DMS79 treated with DMSO at 0.1 percent for 48 hours (cell line): ENCODE measurements at places on chromosomes 6 and 20.

DNA sequence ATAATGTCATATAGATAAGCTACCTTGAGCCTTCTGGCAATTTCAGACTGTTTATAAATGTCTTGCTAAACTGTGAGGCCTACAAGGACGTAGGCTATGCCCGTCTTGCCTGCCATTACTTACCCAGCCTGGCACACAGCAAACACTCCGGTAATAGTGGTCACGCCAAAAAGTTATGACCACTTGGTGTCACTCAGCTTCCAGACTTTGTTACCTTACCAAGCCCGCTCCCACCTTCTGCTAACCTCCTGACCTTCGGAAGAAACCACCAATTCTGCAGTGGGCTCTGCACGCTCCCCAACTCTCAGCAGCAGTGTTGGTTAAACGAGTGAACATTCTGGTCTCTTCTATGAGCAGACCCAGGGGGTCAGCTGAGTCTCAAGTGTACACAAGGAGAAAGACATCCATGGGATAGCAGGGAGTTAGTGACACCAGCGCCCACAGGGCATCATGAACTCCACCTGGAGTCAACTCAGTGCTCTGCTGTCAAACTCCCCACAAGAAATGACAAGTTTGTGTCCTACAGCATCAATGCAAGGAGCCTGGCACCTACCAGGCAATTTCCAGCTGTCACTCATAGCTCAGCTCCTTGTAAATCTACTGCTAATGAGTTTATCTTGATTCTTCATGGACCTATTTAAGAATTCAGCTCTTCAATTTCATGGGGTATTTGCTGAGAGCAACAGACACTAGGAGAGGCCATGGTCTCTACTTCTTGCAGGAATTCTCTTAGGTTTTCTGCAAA, 119.9 kb downstream of the TTLL2 start:
- DNase-seq = no peak

- no peak for DNase-seq
Measured at GRCh38 chr20:57919049-57919448, 209.2 kb upstream of the PMEPA1 start.

- no peak for DNase-seq
Measured at GRCh38 chr20:45372646-45373352, 5.3 kb downstream of the TP53TG5 start.

GRCh38 chr6:143485967-143486366, 25.6 kb downstream of the FUCA2 start:
- no peak for DNase-seq

- DNase-seq = no peak
Measured at GRCh38 chr6:56036916-56037600, 161.7 kb upstream of the BMP5 start.

GRCh38 chr6:111844921-111845320, 28.3 kb downstream of the FYN start:
- no peak for DNase-seq

GRCh38 chr20:42836339-42836738, 353.4 kb downstream of the PTPRT start:
- DNase-seq = peak; percentile 78

DNA sequence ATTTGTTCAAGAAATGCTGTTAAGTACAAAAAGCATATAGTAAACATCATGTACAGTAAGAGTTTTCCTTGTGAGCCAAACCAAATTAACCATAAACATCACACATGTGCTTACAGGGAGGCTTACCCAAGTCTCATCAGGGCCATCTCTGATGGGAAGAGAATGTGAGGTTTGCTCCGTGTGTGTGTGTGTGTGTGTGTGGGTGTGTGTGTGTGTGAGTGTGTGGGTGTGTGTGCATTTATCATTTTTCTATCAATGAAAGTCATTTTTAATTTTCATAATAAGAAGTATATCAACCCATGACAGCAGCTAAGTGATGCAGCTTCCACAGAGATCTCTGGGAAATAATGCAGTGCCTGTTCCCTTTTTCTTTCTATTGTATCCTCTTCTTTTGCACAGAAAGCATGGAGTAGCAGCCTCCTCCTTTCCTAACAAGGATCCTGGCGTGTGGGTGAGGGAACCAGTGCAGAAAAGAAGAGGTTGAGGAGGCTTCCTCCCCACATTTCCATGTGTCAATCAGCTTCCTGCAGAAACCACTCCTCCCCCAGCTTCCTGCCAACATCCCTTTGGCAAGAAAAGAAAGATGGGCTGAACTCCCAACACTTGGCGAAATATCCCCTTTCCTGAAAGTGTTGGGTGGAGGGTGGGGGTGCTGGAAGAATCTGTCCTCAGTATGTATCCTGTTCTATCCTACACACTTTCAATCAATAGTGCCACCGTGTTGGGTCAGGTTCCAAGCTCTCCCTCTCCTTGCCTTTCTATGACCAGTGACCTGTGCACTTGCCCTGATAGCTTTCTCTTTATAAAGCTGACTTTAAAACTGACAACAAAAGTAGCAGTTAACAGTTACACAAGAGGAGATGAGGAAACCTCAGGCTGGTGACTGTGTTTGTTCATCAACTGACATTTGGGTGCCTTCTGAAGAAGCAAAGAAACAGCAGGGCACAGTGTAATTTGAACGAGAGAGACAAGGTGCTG, 251.8 kb upstream of the CITED2 start:
- DNase-seq = no peak

DNA sequence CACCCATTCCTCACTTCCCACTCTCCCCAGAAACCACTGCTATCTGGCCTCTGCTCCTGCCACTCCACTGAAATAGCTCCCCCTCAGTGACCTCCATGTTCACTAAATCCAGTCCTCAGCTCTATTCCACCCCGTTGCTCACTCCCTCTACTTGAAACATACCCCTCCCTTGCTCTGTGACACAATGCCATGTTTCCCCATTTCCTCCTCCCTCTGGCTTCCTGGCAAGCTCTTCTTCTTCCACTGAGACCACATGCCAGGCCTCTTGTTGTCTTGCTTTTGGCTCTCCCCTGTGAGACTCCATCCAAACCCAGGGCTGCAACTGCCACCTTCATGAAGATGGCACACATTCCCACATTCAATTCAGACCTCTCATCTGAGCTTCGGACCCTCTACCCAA, 13.9 kb downstream of the TMEM151B start:
- DNase-seq = no peak

DNA sequence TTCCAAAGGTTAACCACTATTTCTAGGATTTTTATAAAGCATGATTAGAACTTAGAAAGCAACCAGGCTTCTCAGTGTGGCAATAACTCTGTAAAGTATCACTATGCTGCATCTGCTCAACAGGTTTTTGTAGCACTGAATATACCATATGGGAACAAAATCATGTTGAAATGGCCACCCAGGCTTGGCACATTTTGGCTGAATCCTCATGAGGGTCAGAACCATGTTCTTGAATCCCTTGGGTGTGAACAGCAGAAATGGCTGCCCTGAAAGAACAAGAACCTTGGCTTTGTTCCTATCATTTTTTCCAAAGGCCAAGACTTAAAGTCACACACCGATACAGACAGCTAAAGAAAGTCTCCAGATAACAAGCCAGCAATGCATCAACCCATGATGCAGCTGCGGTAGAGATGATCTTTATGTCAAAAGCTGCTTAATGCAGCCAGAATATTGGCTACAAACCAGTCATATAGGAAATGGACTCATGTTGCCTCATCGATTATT, 283.0 kb upstream of the NOX3 start:
- DNase-seq = no peak

DNA sequence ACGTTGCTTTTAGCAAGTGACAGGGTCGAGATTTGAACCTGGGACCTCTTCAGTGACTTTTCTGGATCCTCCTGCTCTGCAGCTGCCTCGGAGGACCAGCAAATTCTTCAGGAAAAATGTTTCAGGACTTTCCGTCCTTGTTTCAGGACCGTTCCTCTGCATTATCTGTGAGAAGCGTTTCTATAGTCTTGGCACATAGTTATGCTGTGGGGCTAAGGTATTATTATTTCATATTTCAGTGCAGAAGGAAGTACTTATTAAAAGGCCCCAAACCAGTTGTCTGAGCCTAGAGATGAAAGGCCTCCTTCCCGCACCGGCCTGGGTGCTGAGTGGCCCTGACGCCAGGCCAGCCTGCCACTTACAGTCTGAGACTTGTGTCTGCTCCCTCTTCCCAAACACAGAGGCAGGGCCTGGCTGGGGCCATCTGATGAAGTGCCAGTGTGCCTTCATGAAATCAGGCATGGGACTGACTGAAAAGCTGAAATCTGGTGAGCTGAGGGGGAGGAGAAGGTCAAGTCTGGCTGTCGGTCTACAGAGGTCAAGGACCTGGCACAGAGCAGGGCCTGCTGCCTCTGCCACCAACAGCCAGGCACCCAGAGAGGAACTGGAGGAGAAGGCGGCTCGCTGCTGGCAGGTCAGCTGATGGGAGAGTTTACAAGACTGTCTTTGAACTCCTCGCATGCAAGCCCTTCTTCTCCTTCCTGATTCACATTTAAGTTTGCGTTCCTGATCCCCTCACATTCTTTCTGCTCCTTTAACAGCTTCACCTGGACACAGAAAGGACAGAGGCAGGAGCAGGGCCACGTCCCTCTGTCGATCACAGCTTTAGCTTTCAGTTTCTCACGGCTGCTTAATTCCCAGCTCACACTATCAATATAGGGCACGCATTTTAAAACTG, 8.9 kb upstream of the QKI start:
- no peak for DNase-seq

DNA sequence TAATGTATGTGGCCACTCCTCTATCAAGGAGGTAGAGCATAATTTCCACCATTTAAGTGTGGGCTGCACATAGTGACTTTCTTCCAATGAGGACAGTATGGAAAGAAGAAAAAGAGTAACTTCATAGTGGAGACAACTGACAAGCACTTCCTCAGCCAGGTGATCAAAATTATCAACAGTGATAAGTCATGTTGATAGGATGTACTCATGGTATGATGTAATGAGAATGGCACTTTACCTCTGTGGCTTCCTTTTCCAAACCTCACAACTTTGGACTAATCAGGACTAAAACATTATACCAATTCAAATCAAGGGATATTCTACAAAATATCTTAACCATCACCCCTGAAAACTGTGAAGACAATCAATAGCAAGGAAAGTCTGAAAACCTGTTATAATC, 302.3 kb upstream of the CITED2 start:
- DNase-seq = no peak

GRCh38 chr6:18189196-18189595, 34.0 kb downstream of the KDM1B start:
- DNase-seq = no peak

- DNase-seq = peak; percentile 83
Measured at GRCh38 chr6:33788694-33789549, at the start of gene LEMD2. Gene LEMD2, minus strand, starts transcription at chr6:33789130. Its CDS starts 14 bp downstream, at chr6:33789116.

DNA sequence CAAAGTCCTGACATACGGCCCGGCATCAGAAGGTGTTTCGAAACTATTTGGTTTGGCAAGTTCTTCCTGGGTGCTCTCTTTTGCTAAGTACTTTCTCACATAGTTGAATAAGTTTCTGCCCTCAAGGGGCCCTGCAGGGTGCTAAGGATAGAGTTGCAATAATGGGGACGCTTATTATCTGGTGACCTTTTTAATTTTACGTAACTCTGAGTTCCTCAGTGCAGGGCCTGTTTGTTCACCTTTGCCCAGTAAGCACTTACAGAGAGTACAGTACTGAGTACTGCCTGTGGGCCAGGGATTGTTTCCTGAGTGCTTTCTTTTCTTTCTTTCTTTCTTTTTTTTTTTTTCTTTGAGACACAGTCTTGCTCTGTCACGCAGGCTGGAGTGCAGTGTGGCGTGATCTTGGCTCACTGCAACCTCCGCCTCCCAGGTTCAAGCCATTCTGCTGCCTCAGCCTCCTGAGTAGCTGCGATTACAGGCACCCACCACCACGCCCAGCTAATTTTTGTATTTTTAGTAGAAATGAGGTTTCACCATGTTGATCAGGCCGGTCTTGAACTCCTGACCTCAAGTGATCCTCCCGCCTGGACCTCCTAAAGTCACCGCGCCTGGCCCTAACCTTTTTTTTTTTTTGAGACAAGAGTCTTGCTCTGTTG, 4.5 kb upstream of the PXMP4 start:
- DNase-seq = no peak

- no peak for DNase-seq
Measured at GRCh38 chr6:24600903-24601302, 45.1 kb downstream of the KIAA0319 start.

GRCh38 chr6:149230712-149231460, 86.6 kb upstream of the TAB2 start:
- no peak for DNase-seq

- DNase-seq = no peak
Measured at GRCh38 chr6:157747370-157747769, 75.7 kb upstream of the SNX9 start.

DNA sequence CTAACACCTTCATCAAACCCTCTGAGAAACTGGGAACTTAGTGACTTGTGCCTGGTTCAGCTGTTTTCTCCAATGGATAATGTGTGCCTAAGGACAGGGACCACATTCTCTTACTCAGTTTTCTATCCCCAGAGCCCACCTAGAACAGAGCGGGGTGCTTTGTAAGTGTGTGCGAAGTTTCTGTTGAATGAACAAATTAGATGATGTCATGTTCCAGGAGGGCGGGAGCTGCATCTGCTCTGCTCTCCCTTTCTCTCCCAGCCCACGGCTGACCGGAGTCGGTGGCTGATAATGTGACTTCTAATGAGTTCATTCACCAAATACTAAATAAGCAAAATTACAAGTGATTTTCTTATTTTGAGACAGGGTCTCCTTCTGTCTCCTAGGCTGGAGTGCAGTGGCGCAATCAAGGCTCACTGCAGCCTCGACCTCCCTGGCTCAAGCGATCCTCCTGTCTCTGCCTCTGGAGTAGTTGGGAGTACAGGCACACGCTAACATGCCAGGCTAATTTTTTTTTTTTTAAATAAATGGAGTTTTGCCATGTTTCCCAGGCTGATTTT, 60.7 kb upstream of the FNDC1 start:
- DNase-seq = no peak

GRCh38 chr6:51855310-51856082, 231.9 kb downstream of the PKHD1 start:
- peak; percentile 3 for DNase-seq

DNA sequence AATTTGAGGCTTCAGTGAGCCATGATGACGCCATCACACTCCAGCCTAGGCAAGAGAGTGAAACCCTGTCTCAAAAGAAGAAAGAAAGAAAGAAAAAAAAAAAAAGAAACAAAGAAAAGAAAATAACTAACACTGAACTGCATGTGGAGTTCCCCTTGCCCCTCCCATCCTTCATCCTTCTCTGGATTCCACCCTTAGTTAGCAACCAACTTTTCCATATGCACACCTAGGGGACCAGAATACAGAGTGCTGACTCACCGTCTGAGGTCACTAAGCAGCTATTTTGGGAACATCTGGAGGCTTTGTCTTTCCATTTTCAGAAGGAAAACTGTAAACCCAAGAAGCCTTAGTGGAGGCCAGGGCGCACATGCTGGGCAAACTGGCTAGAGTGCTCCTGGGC, 257.4 kb downstream of the MAFB start:
- no peak for DNase-seq

DNA sequence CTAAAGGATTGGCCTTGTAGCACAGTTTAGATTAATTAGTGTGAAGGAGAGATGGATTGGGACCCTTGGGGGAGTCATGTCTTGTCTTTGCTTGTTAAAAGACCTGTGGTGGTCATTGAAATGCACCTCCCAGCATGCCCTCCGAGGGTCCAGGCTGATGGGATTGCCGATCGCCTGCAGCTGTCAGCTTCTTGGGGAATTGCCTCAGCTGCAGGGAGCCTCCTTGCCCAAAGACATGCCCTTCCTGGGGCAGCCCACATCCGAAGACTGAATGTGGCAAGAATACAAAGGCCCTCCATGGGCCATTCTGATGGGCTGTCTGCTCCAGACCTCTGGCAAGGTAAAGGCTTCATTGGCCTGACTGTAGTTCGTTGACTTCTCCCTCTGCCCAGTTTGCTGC, 150.7 kb downstream of the FARS2 start:
- no peak for DNase-seq

- DNase-seq = no peak
Measured at GRCh38 chr6:64717281-64717680, 989.7 kb downstream of the EYS start.
